CD4-positive, alpha-beta T cell treated with Interleukin-15 for 4 hours (primary cell): ENCODE measurements at places on chromosomes 3 and 15.

- DNase-seq: no peak
Observed at GRCh38 chr3:192597506-192597905, 129.8 kb downstream of the FGF12 start.

DNA sequence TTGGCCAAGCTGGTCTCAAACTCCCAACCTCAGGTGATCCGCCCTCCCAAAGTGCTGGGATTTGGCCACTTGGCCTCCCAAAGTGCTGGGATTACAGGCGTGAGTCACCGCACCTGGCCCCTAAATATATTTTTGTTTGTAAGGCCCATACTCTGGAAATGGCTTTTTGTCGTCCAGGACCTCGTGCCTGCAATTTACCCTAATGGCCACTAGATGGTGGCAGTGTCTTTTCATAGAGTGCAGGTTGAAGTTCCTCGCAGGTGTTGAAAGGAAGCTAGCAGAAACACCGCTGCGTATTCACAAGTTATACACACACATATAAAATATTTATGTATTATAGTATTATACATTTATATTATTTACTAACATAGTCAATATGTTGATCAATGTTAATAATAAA is 97.2 kb downstream of the LRTM1 start:
- no peak for DNase-seq

- DNase-seq: no peak
Observed at GRCh38 chr3:14210290-14210688, 31.7 kb downstream of the LSM3 start.

- DNase-seq: no peak
Observed at GRCh38 chr3:137116619-137117018, 158.8 kb downstream of the IL20RB start.

- no peak for DNase-seq
Observed at GRCh38 chr3:144097163-144097562, 125.5 kb downstream of the DIPK2A start.
